Stimulated activated CD4-positive, alpha-beta T cell treated with anti-CD3 and anti-CD28 coated beads, Interleukin-15, amount 100 ng/mL, for 1 hour (primary cell): ENCODE measurements at places on chromosomes 16 and 17.
A peak's percentile ranks its signal among the peaks of the same experiment; 100 is the strongest.

DNA sequence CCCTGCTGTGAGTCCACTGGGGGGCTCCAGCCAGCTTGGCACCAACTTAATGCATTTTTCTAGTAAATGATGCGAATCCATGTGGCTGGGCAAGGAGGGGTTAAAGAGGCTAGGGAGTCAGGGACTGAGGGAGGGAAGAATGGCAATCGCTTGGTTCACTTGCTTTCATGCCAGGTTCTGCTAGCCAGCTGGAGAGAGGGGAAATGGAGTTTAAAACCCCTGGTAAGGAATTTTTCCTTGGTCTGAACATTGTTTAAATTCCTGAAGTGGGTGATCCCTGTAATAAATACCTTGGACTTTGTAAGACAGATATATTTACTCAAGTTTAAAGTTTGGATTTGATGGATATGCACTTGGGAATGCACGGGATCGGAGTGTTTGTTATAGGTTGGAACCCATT, 22.8 kb downstream of the ANKFN1 start:
- DNase-seq: no peak

- peak; percentile 58 for DNase-seq
Measured at GRCh38 chr16:89711601-89712273, 9.0 kb downstream of the VPS9D1 start.

- DNase-seq: peak; percentile 70
Measured at GRCh38 chr17:74210191-74211140, 2.9 kb upstream of the TTYH2 start.

- no peak for DNase-seq
Measured at GRCh38 chr16:50802961-50803360, 61.1 kb downstream of the CYLD start.

GRCh38 chr17:43599835-43600234, 53.7 kb upstream of the ETV4 start:
- no peak for DNase-seq
